ENCODE measurements at places on chromosomes 6 and 20. TPM values are rescaled to one million over a fixed set of nuclear protein-coding genes. Genes with fewer than 3 reads are reported as not detected.

RIPPLY2 gene
- polyA plus RNA-seq = not detected

SLC22A7 gene
- not detected for polyA plus RNA-seq

DNA sequence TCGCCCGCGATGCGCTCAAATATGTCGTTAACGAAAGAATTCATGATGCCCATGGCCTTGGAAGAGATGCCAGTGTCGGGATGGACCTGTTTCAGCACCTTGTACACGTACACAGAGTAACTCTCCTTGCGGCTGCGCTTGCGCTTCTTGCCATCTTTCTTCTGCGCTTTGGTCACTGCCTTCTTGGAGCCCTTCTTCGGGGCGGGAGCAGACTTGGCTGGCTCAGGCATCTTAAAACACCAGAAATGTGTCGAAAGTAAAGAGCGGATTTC lies 36.4 kb downstream of the HFE start:
- no peak for DNase-seq

DNA sequence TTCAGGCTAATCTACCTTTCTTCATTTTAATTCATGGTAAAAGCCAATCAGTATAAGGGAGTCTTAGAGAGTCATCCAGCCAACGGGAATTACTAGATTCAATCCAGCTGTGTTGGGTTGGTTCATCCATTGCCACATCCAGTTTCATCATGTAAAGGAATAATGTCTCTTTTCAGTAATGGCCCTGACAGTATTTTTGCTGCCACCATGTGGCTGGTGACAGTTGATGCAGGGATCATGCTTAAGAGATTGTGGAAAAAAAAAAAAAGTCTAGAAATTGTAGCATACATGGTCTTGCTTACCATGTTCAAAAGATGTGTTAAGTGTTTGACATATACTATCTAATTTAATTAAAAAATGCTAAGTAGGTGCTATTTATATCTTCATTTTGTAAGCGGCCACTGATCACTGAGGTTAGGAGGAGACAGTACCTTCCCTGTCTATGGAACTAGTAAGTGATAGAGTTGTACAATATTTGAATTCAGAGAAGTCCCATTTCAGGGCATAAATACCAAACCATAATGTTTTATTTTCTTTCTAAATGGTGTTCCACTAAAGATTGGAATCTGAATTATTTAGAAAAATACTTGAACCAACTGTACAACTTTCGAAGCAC lies 135.9 kb downstream of the KHDRBS2 start:
- DNase-seq = no peak

DNA sequence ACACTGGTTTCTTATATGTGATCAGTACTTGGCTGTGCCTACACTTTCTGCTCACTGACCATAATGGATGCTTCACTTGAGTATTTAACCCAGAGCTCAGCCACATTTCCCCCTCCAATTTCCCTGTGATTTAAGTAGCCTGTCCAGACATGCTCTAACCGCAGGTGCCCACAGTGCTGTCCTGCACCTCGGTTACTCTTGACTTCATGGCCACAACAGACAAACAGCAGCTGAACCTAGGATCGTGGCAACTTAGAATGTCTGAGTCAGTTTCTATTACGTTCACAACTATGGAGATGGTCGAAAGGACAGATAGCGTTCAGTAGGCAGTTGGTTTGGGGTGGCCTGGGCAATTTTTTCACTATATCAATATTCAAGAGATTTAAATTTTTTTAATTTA lies 306.9 kb upstream of the SGK1 start:
- no peak for DNase-seq

DNA sequence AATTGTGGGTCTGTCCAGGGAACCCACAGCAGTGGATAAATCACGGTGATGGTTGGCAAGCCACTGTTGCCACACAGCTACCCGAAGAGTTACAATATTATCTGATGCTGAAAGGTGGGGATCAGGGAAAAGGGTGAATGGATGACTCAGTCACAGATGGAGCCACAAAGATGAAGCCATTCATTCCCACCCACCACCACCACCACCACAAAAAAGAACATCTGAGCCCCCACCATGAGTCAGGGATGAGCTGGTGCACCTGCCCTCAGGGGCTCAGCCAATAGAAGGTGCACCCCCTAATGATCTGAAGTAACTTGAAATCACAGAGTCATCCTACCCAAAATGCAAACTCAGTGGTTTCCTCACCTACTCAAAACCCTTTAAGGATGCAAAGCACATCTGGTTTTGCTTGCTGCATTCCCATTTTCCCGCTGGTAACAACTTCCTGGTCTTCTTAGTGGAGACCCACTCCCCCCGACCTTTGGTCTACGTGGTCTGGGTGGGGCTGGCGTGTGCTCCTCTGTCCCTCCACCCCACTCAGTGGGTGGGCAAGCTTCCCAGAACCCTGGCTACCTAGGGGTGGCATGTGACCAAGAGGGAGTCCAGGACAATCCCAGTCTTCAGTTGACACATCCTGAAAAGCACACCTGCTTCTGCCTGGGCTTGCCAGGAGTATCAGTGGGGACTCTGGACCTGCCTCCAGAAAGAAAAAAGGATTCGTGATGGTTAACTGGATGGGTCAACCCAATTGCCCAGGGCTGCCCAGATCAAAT lies 125.5 kb downstream of the ANKRD60 start:
- no peak for DNase-seq

DNA sequence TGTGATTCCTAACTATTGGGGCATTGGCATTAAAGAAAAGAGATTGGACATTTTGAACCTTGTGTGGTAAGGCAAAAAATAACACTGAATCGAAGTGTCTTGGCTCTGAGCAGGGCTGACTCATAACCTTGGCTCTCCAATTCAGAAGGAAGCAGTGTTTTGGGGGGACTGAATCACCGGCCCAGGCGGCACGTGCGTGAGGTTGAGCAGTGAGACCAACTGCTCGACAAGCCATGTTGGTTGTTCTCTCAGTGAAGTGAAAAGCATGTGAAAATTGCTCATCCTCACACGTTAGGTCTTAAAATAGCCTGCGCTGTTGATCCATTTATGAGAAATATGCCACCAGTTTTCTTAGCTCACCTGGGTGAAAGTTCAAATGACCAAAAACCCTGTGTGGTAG lies 137.8 kb upstream of the SPACA1 start:
- peak; percentile 0 for DNase-seq

- no peak for DNase-seq
These were observed 155.0 kb downstream of the RNGTT start for GRCh38 chr6:88808381-88808780.
